G401 (cell line): ENCODE measurements at places on chromosomes 5 and 9. TPM values are rescaled to one million over a fixed set of nuclear protein-coding genes. Genes with fewer than 3 reads are reported as not detected.
A peak's percentile ranks its signal among the peaks of the same experiment; 100 is the strongest.

DNA sequence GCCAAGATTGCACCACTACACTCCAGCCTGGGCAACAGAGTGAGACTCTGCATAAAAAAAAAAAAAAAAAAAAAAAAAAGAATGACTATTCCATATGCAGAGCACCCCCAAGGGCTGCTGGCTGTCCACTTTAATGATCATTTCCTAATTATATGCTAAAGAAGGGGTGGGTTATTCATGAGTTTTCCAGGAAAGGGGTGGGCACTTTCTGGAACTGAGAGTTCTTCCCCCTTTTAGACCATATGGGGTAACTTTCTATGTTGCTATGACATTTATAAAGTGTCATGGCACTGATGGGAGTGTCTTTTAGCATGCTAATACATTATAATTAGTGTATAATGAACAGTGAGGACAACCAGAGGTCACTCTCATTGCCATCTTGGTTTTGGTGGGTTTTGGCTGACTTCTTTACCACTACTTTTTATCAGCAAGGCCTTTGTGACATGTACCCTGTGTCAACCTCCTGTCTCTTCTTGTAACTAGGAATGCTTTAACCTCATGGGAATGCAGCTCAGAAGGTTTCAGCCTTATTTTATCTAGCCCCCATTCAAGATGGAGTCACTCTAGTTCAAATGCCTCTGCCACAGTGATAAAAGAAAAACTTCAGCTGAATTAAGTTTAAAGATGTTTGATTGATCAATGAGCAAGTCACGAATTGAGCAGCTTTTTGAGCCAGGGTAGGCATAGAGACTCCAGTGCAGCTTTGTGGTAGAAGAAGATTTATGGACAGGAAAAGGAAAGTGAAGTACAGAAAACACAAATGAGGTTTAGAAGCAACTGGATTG, 7.1 kb upstream of the NANS start:
- DNase-seq, result no peak

- peak; percentile 49 for DNase-seq
These were observed 21.8 kb downstream of the MTMR12 start for GRCh38 chr5:32290922-32291321.

DNA sequence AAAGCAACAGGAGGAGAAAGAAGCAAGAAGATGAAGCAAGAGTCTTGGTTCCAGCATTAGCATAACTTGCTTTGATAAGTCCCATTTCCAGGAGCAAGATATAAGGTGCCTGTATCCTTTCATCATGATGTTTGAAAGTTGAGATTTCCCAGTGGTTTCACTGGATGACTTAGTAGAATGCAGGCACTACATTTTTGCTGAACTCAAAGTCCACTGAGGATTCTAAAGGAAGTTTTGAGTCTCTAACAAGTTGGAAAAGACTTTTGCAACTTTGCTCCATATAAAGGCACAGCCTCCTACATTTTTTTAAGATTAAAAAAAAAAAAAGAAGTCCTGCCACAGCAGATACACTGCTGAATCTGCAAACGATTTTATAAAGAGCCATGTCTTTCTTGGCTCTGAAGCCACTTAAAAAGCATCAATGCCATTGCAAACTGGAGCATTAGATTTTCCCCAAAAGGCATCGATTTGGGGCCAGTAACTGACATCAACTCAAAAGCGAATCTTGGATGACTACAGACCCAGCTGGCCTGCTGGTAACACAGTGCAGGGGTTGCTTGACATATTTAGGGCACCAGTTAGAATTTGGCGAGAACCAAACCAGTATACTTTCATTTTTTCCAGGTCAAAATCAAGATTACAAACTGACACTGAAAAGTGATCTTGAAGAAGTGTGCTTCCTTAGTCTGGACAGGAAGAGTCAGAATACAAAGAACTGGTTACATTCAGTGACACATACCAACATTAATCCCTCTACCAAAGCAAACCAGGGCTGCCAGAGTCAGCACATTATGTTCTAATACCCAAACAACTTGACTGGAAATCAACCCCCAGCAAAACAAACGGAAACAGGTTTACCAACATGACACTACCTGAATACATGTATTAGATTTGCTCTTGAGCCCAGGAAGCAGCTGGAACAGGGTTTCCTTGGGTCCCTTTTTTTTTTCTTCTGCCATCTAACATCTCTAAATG, 39.1 kb upstream of the KCNV2 start:
- no peak for DNase-seq

GRCh38 chr5:90287036-90287435, 122.5 kb downstream of the CETN3 start:
- no peak for DNase-seq

The FAM221B gene
- total RNA-seq, result not detected in 2 replicates

The FOXD4L5 gene
- not detected in 2 replicates for total RNA-seq

DNA sequence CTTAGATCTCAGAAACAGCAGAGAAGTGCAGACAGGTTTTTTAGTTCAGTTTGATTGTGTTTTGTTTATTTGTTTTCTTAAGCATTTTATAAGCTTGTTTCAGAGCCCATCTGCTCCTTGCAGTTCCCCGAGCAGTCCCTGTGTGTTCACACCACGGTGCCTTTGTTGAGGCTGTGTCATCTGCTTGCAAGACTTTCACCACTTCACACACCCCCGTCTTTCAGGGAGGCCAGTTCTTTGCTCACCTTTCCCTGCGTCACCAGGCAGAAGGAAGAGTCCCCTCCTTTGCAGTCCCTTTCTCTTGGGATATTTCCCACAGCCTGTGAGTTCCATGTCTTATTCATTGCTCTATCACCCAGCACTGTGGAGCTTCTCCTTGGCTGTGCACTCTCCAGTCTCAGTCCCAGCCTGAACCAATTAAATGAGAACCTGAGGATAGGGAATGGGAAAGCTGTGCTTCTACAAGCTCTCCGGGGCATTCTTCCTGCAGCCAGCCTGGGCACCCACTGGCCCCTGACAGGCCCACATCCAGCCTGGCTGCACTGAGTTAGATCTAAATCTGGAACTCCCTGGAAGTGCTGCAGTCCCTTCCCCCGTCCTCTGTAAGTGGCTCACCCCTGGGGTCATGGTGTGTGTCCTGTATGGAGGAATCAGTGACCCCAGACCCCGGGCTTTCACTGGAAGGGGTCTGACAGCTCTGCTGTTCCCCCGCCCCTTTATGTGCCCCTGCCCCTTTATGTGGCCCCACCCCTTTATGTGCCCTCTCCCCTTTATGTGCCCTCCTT, 5.5 kb downstream of the MVB12B start:
- DNase-seq, result no peak

The ROR2 gene
- 1.4 and 3.2 TPM in 2 replicates for total RNA-seq

The SERF1A gene
- 24.6 and 46.1 TPM in 2 replicates for total RNA-seq

DNA sequence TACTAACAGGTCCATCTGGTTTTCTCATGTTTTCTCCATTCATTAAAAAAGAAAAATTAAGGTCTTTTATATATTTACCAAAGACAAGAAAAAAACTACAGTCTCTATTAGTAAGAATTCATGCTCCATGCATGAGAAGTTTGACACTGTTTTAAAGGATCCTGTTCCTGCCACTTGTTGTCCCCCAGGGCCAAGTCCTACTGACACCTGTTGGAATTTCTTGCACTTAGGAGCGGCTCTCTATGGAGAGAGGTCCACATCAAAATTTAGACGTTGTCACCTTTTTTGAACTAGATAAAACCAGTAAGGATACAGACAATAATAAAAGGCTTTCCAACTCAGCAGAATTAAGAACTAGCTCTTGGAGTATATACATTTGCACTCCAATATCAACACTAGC, 42.3 kb downstream of the PWWP2A start:
- no peak for DNase-seq

DNA sequence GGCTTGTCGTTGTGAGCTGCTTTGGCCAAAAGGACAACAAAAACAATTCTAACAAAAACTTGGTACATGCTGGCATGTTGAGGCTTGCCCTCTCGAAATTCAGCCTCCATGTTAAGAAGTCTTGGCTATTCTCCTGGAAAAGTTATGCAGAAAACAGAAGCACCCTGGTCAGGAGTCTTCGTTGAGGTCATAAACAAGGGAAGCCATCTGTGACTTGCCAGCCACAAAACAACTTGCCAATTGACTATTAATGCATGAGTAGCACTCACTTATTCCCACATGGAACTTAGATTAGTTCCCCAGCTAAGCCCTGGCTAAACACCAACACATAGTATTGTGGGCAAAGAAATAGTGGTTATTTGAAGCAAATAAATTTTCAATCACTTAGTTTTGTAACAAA, 521.0 kb upstream of the CHD1 start:
- no peak for DNase-seq

DNA sequence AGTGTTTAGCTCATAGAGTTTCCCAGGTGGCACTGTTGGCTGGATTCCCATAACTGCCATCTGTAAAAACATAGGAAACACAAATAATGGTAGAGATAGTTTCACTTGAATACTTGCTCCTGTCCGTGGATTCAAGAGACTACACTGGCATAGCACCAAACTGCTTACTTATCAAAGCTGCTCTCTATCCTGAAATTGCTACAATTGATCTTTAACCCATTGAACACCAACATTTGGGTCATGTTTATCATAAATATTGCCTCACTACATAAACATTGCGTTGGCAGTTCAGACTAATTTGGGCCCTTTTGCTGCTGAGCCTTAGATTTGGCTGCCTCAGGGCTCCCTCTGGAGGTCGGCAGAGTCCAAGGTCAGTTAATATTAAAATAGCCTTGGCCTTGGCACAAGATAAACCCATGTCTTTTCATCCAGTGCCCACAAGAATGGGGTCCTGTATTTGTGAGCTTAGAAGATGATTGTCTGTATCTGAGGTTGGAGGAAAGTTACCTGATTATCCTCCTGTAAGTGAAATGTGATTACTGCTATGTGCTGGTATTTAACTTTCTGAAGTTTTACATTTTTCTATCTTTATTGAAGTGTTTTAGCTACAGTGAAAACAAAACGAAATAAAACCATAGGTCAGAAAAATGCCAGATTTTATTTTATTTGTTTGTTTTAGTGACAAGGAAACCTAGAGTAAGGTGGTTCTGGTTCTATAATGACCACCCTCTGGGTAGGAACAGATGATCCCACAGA, 4.0 kb upstream of the RANBP3L start:
- DNase-seq, result peak; percentile 78
